ENCODE measurements at places on chromosomes 13 and 19.

GRCh38 chr19:38806371-38806770, 6.4 kb downstream of the LGALS4 start:
- no peak for DNase-seq

DNA sequence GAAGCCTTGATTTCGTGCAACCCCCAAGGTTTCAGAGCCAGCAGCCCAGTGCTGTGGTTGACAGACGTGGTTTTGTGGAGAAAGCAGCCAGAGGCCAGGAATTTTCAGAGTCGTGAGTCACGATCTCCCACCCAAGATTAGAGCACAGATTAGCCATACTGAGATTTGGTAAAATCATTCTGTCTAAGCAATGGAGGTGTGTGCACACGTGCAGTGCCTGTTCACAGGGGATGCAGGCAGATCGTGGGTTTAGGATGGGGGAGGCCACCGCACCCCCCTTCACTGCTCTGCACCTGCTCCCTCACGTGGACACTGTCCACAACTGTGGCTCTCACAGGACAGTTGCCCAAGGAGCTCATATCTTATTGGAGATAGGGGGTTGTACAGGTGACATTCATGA, 46.6 kb upstream of the GPR183 start:
- DNase-seq, result no peak

GRCh38 chr13:85265296-85265695, 533.9 kb downstream of the SLITRK6 start:
- no peak for DNase-seq

GRCh38 chr19:28632371-28633080, 580.4 kb downstream of the UQCRFS1 start:
- no peak for DNase-seq

DNA sequence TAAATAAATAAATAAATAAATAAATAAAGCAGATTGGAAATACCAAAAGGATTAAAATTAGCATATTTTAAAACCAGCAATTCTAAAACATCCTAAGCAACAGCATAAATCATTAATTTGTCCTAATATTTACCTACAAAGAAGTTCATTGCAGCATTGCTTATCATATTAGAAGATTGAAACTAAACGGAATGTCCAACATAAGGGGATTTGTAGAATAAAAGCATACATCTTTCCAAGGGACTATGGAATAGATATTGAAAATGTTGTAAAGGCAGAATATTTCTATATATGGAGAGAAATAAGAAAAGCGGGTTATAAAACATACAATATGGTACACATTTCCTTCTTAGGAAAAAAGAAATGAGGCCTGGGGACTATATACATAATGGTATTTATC, 71.1 kb upstream of the RFC3 start:
- no peak for DNase-seq

DNA sequence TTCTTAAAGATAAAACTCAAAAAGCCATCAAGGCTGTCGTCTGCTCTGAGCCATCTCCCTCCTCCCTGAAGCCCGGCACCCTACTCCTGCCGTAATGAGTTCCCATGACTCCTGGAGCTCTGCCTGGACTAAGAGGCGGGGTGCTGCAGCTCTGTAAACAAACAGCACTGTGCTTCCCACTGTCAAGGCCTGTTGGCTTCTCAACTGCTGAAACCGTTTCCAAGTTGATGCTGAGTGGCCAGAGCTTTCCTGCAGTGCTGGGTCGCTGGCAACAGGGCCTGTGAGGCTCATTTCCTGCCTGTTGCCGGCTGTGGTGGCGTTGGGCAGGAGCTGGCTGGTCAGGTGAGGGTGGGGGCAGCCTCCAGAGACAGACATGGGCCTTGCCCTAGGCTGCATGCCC, 26.7 kb upstream of the ISYNA1 start:
- no peak for DNase-seq

GRCh38 chr19:38691938-38692457, 44.5 kb downstream of the ACTN4 start:
- no peak for DNase-seq

GRCh38 chr13:78102121-78102677, 183.6 kb upstream of the EDNRB start:
- DNase-seq, result no peak

DNA sequence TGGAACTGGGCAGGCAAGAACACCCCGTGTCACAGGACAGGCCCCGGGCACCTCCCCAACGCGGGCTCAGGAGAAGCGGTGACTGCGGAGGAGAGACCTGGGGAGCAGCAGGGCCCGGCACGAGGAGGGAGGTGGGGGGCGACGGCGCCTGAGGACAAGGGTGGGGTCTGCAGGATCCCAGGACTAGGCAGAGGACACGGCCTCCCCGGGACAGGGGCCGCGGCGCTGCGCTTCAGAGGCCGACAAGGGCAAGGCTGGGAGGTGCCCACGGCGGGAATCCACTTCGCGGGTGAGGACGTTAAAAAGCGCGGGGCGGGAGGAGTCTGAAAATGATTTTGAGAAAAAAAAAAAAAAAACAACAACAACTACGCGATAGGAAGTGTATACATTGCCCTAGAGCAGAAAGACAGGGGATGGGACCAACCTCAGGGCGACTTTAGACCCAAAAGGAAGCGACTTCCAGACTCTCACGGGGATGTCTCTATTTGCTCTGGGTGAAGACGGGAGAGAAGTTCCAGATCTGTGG, 44.9 kb downstream of the ZNF611 start:
- peak; percentile 72 for DNase-seq

DNA sequence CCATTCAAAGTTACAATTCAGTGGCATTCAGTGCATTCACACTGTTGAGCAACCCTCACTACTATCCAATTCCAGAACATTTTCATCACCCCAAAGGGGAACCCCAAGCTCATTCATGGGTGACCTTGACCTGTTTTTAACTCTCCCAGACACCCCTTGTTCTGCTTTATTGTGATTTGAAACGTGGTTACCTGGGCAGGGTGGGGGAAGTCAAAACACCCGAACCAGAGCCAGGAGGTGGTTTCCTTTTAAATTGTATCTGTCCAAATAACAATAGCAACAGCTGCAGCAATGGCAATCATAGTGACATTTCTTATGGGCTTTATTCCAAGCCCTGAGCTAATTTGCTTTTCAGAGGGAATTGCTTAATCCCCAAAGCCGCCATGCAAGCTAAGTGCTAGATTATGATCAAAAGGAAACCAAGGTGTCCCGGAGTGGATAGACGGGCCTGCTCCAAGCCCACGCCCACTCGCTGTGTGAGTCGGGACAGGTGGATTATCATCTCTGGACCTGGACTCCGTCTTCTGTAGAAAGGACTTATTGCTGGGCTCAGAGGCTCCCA, 6.1 kb downstream of the PTGIR start:
- no peak for DNase-seq

GRCh38 chr13:34543836-34544235, 398.2 kb upstream of the NBEA start:
- DNase-seq, result no peak

DNA sequence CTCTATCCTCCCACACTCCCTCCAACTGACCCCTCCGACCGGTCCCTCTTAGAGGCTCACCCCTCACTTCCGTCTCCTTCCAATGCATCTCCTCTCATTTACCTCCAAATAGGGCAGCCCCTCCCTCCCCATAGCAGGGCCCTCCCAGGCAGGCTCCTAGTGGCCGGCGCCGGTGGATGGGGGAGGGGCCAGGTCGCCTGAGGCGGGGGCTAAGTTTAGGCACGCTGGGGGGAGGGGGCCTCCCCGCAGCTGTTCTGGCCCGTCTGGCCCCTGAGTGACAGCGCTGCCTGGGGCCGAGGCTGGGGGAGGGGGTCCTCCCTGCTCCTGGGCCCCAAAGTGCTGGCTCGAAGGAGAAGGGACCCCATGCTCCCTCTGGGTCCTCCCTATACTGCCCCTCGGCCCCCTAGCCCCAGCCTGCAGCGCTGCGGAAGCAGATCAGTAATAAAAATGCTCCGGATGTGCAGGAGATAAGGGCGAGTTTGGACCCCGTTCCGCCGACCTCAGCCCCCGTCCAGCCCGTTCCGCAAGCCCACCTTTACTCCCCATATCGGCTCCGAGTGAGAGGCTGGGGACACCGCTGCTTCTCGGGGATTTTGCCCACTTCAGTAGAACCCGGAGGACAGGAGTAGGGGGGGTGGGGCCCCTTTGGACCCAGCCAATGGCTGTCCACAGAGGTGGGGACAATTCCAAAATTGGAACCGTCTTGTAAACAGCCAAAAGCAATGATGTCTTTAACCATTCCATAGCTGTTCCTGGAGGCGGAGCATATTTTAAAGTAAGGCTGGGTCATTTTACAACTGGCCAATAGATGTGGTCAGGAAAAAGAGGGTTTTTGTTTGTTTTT, 4.0 kb downstream of the RTN2 start:
- DNase-seq, result no peak

GRCh38 chr19:33507021-33507956, 14.3 kb downstream of the PEPD start:
- no peak for DNase-seq

DNA sequence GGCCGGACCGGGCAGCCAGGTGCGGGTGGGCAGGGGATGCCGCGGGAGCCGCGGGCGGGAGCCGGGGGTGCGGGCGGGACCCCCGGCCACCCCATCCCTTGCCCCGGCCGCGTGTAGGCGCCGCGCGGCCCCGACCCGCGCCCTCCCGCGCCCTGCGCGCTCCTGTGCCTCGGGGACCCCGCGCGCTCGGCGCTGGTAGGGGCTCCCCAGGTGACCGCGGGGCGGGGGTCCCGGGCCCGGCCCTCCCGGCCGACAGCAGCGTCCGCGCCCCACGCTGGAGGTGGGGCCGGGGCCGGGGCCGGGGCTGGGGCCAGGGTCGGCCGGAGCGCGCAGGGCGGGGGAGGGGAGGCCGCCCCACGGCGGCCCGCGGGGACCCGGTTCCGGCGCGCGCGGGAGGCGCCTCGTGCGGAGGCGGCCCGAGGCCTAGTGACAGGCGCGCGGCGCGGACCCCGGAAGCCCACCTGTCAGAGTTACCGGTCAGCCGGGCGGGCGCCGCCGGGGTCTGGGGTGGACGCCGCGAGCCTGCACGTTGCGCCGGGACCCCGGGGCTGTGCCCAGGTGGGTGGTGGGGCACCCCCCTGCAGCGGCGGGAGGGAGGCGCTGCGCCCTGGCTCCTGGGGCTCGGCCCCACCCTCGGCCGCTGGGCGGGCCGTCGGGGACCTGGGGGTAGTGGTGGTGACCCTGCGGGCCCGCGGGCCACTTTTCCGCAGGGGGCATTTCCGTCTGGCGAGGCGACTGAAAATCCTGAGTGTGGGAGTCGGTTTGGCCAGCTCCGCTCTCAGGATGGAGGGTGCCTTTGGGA, 518 bp downstream of the TFDP1 start:
- DNase-seq, result peak; percentile 70

GRCh38 chr19:23872282-23872919, 42.3 kb upstream of the ZNF726 start:
- no peak for DNase-seq

- no peak for DNase-seq
Measured at GRCh38 chr19:46515879-46516350, 20.2 kb upstream of the PNMA8B start.

DNA sequence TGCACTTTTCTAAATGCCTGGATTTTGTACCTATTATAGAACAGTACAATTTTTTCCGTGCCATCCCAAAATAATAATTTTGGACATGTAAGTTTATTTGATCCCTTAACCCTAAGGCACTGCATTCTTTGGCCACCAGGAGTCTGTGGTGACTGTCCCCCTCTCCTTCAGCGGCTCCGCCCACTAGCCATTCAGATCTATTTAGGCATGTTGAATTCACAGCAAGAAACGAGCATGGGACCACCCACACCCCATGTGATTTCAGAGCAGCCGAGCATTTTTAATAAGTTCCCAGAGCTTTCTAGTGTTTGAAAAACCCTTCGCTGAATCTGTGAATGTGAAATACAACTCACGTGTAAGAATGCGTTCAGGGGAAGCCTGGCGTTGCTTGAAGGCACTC, 567.5 kb downstream of the MYO16 start:
- no peak for DNase-seq

GRCh38 chr19:16627928-16628182, 149 bp downstream of the MED26 start:
- no peak for DNase-seq

GRCh38 chr19:27993619-27994570, 1219.1 kb downstream of the UQCRFS1 start:
- DNase-seq, result no peak

- no peak for DNase-seq
Measured at GRCh38 chr13:101792189-101792588, 339.7 kb downstream of the ITGBL1 start.

GRCh38 chr13:99363949-99364348, 56.8 kb upstream of the GPR183 start:
- DNase-seq, result no peak

DNA sequence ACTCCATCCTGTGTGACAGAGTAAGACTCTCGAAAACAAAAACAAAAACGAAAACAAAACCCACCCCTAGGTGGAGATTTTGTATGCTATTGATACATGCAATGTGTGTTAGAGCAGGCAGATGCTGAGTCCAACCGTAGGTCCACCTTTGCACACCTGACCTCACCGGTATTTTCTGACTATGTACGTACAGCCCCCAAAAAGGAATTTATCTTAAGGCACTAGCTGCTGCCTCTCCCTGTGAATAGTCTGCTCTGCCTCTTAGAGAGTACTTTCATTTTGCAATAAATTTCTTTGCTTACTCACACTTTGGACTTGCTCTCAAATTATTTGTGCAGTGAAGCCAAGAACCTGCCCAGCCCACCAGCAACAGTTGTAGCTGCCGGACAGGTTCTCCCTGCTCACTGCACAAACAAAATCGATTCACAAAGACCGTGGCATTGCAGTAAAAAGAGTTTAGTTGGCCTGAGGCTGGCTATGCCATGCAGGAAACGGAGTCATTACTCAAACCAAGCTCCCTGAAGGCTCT, 8.2 kb upstream of the ZNF77 start:
- DNase-seq, result no peak

GRCh38 chr19:8361921-8362793, 1.8 kb upstream of the ANGPTL4 start:
- DNase-seq, result no peak

DNA sequence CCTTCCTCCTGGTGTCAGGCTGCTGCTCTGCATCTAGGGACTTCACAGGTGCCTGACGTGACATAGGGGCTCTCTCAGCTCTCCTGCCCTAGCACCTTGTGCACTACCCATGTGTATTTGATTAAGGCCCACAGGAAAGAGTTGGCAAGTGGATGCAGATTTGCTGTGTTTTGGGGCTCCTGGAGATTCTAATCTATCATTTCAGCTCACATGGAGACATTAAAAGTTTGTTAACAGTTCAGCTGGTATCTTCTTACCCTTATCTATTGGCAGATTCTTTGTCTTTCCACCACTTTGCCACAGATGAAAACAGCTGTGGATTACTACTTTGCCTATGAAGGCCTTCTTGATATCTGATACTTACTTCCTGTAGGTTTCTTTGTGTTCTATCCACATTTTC, 41.9 kb downstream of the WASF3 start:
- no peak for DNase-seq

- DNase-seq, result no peak
Measured at GRCh38 chr13:108003626-108004025, 211.7 kb downstream of the LIG4 start.

DNA sequence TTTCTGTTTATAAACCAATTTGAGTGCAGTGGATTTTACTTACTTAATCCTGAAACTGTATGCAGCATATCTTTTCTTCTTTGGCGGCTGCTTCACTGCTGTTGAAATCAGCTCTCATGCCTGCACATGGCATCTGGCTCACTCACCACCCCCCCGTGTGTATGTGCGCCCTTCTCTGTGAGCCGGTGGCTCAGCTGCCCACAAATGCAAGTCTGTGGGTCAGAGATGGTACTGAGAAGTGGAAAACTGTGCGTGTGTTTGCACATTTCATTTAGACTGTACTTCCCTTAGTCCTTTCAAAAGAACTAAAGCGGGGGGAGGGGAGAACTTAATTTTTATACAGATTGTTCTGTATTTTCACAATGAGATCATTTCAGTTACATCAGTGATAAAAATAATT, 307.6 kb downstream of the SHISA2 start:
- DNase-seq, result no peak

- no peak for DNase-seq
Measured at GRCh38 chr13:110714797-110715394, 1.4 kb downstream of the ING1 start.

Measured in activated CD8-positive, alpha-beta memory T cell treated with anti-CD3 and anti-CD28 coated beads for 24 hours (primary cell).